K562 (cell line): ENCODE measurements at places on chromosomes 5 and 9. TPM values are rescaled to one million over a fixed set of nuclear protein-coding genes. Genes with fewer than 3 reads are reported as not detected.

LRRC70 gene
- polyA plus RNA-seq = 0.24 and 0.53 TPM in 2 replicates

DNA sequence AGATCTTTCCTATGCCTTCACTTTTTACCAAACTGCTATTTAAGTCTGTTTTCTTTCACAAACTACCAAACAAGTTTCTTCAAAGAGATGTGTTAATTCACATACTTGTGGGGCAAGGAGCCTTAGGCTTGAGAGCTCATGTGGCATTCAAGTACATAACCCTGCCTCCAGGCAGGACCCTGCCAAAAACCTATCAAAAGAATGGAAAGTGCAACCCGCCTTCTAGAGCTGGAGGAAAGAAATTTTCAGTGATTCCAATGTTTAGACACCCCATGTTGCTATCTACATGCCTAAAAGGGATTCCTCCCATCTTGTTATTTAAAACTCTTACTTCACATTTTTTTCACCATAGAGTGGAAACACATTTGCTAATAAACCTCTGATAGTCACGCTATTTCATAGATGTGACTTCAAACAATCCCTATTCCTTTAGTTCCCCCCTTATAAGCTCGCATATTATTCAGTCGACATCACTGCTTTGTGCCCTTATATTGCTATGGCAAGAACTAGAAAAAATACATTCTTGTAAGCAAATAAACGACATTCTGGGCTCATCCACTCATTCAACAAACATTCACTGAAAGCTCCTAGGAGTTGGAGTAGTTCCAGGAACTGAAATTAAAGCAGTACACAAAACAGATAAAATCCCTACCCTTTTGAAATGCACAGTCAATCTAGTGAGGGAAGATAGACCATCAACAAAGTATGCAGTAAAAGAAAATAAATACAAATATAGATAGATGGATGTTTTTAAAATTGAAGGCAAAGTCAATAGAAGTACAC lies 518.1 kb downstream of the ELAVL2 start:
- no peak for DNase-seq

- DNase-seq = no peak
Measured at GRCh38 chr9:19683715-19684114, 105.1 kb downstream of the SLC24A2 start.

GPR150 gene
- polyA plus RNA-seq = not detected in 2 replicates

GRCh38 chr5:133957591-133957990 lies 10.8 kb downstream of the C5orf15 start:
- DNase-seq = no peak

DNA sequence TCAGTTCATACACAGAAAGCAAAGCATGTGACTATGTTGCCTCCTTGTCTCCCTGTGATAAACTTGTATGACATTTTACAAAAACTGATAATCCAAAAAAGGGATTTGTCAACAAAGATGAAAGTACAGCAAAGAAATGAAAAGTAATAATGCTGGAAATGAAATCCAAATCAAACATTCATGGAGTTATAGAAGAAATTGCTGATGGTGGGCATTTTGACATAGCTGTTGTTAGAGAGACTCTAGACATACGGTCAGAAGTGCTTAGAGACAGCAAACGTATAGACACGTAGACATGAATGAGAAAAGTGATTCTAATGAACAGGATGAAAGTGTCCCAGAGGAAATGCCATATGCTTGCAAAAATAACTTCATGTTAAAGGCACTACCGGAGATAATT lies 186.9 kb upstream of the RGMB start:
- DNase-seq = no peak

SLC34A1 gene
- polyA plus RNA-seq = not detected in 2 replicates

GRCh38 chr5:56685503-56686217 lies 129.7 kb upstream of the MAP3K1 start:
- DNase-seq = no peak

GRCh38 chr9:97243606-97244005 lies 63.9 kb upstream of the CCDC180 start:
- no peak for DNase-seq

- DNase-seq = no peak
Measured at GRCh38 chr5:5270958-5271785, 131.0 kb downstream of the ADAMTS16 start.

DNA sequence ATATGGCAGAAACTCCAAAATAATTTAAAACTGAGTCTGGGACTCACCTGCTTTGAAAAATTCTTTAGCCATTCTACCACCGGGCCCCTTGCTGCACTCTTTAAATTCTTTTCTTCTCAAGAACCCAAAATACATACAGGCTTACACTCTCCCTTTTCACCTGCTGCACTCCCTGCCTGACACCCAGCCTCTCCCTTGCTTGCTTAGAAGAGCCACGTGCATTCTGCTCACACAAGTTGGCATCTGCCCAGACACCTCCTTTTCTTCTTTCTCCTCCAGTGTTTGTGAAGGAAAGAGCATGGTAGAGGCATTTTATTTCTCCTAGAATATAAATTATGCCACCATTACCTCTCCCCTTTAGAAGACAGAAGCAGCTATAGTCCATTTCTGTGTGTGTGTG lies 39.0 kb upstream of the AOPEP start:
- no peak for DNase-seq

DNA sequence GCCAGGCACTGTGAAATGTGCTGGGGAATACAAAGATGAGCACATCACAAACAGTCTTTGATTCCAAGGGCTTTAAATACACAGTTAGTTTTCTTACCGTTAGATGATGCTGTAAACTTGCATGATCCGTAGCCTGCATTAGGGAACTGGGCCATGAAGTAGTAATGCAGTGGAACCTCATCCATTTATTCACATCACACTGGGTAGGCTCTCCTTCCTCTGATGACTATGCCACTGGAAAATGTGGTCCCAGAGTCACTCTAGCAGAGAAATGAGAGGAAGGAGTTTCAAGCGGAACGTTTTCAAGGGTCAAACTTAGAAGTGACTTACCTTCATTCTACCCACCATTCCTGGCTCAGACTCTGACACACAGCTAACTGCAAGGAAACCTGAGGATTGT lies 26.4 kb downstream of the ZFAND5 start:
- no peak for DNase-seq
